Parietal lobe (tissue), 2 donors: ENCODE measurements at places on chromosomes 4 and X. TPM values are rescaled to one million over a fixed set of nuclear protein-coding genes. Genes with fewer than 3 reads are reported as not detected.

The PLXNB3 gene
- 2.8 TPM for total RNA-seq

The ZMAT1 gene
- 22.8 TPM for total RNA-seq

The MAGEB6 gene
- total RNA-seq, result not detected

The PF4V1 gene
- total RNA-seq, result not detected

The SCML1 gene
- 8.1 TPM for total RNA-seq

The FAT4 gene
- 162 TPM for total RNA-seq

The TMSB15C gene
- 56.3 TPM for total RNA-seq

The CLNK gene
- not detected for total RNA-seq
